ENCODE measurements at places on chromosomes 11 and 22.

- no peak for DNase-seq
Measured at GRCh38 chr11:28463826-28464225, 355.6 kb downstream of the METTL15 start.

GRCh38 chr22:42969348-42969975 is 45.5 kb downstream of the PACSIN2 start:
- DNase-seq: no peak

- no peak for DNase-seq
Measured at GRCh38 chr11:2450321-2451041, 5.7 kb downstream of the KCNQ1 start.

- DNase-seq: no peak
Measured at GRCh38 chr22:46028106-46028991, 51.4 kb upstream of the WNT7B start.

- no peak for DNase-seq
Measured at GRCh38 chr11:31809541-31809856, 1.6 kb downstream of the PAX6 start.

GRCh38 chr11:78961247-78961646 is 386.6 kb upstream of the NARS2 start:
- DNase-seq: no peak

- no peak for DNase-seq
Measured at GRCh38 chr11:101487775-101488174, 96.0 kb downstream of the TRPC6 start.

DNA sequence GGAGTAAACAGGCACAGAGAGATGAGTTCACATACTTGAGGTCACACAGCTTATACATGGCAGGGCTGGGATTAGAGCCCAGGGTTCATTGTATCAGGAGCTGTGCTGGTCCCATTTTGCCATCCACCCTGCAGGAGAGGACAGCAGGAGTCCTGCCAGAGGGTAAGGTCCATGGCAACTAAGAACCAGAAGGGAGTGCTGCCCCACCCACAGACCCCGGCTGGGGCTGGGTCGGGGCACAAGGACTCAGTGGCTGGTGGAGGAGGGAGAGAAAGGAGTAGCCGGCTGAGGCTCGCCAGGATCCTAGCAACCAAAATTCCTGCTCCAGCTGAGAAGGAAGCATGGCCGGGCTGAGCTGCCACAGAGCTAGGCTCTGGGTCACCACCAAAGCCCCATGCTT is 25.9 kb upstream of the TP53I11 start:
- DNase-seq: no peak

DNA sequence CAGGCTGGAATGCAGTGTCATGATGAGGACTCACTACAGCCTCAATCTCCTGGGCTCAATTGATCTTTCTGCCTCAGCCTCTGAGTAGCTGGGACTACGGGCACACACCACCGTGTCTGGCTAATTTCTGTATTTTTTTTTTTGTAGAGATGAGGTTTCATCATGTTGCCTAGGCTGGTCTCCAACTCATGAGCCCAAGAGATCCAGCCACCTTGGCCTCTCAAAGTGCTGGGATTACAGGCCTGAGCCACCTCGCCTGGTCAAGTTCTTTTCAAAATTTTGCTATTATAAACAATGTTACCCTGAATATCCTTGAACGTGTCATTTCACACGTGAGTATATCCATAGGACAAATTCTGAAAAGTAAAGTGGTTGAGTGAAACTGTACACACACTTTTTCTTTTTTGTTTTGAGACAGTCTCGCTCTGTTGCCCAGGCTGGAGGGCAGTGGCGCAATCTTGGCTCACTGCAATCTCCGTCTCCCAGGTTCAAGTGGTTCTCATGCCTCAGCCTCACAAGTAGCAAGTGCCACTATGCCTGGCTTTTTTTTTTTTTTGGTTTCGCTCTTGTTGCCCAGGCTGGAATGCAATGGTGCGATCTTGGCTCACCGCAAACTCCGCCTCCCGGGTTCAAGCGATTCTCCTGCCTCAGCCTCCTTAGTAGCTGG is 21.6 kb upstream of the EP300 start:
- no peak for DNase-seq
